ENCODE measurements at places on chromosomes 11 and 22.

DNA sequence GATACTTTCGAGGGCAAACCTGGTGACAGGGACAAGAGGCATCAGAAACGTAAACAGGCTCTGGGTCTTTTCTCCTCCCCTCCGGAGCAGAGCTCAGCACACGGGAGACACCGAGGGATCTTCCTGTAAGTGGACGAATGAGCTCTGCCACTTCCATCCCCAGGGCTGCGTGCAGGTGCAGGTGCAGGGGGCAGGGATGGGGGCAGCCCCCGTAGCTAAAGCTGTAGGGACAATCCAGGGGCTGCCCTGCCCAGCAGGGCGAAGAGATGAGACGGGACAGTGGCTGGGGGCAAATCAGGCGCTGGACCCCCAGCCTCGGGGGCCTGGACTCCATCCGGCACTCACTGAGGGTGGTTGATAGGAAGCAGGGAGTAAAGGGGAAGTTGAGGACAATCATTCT, 505.4 kb downstream of the BRD1 start:
- DNase-seq: no peak

- DNase-seq: no peak
Observed at GRCh38 chr11:80727315-80727714, 1286.5 kb upstream of the TENM4 start.

GRCh38 chr11:73632996-73633395, 13.4 kb upstream of the PLEKHB1 start:
- no peak for DNase-seq

GRCh38 chr11:117096201-117096991, 1.8 kb downstream of the SIK3 start:
- DNase-seq: peak; percentile 37

- no peak for DNase-seq
Observed at GRCh38 chr11:6771926-6772893, at the start of gene OR2AG2. TSS of gene OR2AG2 (minus strand) at chr11:6771976. CDS start at chr11:6768957, 3,019 bp downstream.

GRCh38 chr11:108609682-108610081, 16.1 kb upstream of the EXPH5 start:
- no peak for DNase-seq

- no peak for DNase-seq
Observed at GRCh38 chr22:47750086-47750485, 987.6 kb downstream of the TBC1D22A start.

GRCh38 chr22:46297151-46297812, 612 bp downstream of the GTSE1 start:
- DNase-seq: peak; percentile 47

- DNase-seq: no peak
Observed at GRCh38 chr11:134975866-134976376, 563.9 kb upstream of the B3GAT1 start.

GRCh38 chr22:35684270-35684700, 33.4 kb upstream of the APOL5 start:
- no peak for DNase-seq

GRCh38 chr11:64656862-64657261, 65.8 kb downstream of the SLC22A12 start:
- DNase-seq: no peak

- peak; percentile 43 for DNase-seq
Observed at GRCh38 chr11:36258730-36259360, 30.4 kb downstream of the COMMD9 start.

- DNase-seq: no peak
Observed at GRCh38 chr11:124784051-124784450, 16.2 kb downstream of the MSANTD2 start.
